ENCODE measurements at places on chromosomes 5 and 9.
A peak's percentile ranks its signal among the peaks of the same experiment; 100 is the strongest.

DNA sequence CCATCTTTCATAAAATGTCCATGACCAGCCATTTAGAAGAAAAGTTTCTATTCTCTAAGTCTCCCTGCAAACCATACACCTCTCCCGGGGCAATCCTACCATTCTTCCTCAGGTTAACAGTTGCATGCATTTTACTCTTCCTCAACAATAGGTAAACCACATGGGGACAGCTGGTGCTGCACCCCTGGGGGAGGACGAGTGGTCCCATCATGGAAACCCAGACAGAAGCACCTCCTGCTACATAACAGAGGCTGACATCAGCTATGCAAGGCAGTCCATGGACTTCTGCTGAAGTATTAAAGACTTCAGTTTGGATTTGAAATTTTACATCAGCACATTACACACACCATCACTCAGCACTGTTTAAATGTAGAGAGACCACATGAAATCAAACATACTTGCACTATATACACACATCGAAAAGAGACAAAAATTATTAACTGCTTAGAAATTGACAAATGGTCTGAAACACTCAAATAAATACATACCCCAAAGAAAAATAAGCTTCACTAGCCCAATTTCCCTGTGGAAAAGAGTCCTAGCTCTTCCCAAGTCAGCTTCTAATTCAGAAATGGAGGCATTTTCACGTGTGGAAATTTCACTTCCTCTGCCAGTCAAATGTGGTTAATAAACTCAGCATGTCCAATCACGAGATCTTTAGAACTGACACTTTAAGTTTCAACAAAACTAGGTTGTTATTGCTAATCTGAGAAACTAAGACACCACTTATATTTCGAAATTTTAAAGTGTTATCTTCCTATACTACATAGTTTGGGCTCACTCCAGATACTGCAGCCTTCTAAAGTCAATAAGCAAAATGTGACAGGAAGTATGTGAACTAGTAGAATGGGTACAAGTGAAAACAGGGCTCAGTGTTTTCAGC is 173.4 kb downstream of the ROR2 start:
- DNase-seq = no peak

DNA sequence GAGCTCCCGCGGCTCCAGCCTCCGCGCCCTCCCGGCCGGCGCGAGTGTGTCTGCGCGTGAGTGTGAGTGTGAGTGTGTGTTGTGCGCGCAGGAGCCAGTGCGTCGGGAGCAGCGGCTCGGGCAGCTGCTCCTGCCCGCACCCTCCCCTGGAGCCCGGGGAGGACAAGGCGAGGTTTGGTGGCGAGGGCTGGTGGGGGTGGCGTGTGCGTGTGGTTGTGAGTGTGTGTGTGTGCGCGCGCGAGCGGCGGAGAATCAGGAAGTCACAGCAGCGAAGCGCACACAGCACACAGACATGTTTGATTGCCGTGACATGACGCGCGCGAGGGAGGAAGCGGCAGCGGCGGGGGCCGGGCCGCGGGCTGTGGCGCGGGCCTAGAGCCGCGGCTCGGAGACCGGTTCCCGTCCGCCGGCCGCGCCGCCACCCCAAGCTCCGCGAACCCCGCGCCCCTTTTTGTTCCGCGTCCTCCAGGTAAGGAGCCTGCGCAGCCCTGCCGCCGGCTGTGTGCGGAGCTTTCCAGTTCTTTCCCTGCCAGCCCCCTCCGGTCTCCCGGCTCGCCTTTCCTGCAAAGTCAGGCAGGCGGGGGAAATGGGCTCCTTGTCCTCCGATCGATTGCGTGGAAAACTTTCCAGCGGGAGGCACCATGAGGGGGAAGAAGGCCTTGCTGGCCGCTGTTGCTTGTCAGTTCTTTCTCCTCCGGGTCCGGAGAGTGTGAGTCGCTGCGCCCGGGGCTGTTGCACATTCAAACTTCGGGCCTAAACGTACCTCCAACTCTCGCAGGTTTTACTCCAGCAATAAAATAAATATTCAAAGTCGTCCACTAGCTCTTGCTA is 2.4 kb downstream of the SMARCA2 start:
- DNase-seq = peak; percentile 70

GRCh38 chr9:135736272-135736978 is 34.4 kb downstream of the KCNT1 start:
- no peak for DNase-seq

DNA sequence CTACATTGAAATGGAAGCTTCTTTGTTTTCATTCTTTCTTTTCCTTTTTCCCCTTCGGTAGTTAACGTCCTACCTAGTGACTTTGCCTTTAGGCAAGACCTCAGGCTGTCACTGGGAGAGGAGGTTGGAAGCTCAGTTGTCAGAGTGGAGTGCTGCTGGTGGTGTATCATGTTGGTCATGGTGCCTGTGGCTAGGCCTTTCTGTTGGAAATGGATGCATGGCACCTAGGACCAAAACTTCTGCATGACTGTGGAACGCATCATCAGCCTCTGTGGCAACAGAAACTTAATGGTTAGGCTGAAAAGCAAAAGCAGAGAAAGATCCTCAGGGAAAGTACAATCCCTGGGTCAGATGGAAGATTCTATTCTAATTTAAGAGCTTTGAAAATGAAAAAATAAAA is 57.9 kb downstream of the OSTF1 start:
- no peak for DNase-seq

DNA sequence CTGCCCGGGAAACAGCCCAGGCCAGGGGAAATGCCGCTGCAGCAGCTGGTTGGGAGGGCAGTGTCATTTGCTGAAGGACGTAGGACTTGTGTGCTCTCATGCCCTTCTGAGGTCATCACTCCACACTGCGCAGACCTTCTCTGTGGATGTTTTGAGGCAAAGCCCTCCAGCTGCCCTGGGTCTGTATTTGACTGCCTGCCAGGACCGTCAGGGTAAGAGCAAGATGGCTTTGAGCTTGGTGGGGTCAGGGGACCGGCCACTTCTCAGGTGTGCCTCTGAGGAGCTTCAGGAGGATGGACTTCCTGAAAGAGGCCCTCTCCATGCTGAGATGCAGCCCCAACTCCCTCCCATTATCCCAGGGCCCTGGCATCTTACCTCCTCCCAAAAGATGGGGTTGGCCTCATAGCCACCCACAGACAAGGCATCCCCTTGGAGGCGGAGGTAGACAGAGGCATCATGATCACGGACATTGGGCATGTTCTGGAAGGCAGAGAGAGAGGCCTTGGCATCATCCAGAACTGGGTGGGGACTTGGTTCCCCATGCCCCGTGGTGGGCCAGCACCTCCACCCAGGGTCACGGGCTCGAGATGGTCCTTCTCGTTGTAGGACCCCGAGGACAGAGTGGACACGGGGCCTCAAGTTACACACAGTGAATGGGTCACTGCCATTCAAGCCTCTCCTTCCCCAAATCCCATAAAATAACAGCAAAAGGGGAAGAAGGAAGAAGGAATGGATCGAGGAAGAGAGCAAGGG is 19.4 kb downstream of the SARDH start:
- DNase-seq = no peak

- peak; percentile 39 for DNase-seq
Measured at GRCh38 chr9:112380102-112380824, at the start of gene HSDL2. HSDL2 (plus strand) TSS chr9:112380108; CDS start chr9:112380164, 56 bp downstream.

GRCh38 chr5:1958211-1959010 is 75.7 kb upstream of the IRX4 start:
- DNase-seq = no peak

DNA sequence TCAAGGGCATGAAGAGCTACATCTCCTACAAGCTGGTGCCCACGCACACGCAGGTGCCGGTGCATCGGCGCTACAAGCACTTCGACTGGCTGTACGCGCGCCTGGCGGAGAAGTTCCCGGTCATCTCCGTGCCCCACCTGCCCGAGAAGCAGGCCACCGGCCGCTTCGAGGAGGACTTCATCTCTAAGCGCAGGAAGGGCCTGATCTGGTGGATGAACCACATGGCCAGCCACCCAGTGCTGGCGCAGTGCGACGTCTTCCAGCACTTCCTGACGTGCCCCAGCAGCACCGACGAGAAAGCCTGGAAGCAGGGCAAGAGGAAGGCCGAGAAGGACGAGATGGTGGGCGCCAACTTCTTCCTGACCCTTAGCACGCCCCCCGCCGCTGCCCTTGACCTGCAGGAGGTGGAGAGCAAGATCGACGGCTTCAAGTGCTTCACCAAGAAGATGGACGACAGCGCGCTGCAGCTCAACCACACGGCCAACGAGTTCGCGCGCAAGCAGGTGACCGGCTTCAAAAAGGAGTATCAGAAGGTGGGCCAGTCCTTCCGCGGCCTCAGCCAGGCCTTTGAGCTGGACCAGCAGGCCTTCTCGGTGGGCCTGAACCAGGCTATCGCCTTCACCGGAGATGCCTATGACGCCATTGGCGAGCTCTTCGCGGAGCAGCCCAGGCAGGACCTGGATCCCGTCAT is 1.4 kb downstream of the SNX18 start:
- DNase-seq = no peak

DNA sequence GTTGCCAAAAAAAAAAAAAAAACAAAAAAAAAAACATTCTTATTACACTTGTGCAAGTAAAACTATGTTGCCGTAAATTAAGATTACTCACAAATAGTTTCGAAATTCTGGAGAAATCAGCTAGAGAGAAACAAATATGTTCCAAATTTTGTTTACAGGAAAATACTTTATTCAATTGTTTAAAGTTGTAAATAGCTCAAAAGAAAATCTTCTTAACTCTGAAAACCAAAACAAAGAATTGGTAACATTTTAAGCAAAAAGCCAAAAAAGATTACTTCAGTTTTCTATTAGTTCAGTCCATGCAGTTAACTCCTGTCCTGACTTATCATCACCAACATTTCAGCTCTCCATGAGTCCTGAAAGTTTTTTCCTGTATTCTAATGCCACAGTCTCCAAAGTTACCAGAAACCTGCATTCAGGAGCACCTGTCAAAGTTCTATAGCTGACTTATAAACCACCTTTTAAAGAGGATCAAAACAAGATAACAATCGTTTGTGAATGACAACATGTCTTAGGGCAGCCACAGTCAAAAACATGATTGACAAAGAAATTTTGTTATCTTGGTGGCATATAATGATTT is 194.1 kb downstream of the RANBP17 start:
- DNase-seq = no peak

DNA sequence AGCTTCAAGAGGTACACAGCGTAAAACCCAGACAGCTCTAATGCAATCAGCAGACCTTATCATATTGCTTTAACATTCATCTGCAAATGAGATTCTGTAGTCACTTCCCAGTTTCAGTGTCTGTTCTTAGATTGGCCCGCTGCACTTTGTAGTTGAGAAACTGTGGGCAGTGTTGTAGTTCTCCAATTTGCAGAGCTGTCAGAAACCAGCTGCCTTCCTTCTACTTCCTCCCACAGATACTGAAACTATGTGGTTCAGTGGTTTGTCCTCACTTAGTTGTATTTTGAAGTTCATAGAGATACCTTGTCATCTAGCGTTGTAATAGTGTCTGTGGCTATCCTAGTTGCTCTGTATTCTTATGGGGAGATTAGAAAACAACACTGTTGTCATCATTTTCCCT is 39.6 kb upstream of the TRIM36 start:
- DNase-seq = peak; percentile 32

DNA sequence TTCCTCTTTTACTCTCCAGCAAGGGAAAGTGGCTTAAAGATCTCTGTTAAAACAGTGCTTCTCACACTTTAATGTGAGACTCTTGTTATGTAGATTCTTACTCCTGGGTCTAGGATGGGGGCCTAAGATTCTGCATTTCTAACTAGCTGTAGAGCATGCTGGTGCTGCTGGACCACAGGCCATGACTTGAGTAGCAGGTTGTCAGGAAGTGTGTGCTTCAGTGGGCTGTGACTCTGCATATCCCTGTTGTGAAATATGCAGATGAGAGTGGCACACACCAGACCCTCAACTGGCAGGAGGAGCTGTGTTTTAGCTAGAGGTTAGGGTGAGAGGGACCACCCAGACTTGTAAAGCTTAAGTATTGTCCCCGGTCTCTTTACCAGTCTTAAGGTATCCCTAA is 191.1 kb upstream of the DMRT1 start:
- DNase-seq = no peak

DNA sequence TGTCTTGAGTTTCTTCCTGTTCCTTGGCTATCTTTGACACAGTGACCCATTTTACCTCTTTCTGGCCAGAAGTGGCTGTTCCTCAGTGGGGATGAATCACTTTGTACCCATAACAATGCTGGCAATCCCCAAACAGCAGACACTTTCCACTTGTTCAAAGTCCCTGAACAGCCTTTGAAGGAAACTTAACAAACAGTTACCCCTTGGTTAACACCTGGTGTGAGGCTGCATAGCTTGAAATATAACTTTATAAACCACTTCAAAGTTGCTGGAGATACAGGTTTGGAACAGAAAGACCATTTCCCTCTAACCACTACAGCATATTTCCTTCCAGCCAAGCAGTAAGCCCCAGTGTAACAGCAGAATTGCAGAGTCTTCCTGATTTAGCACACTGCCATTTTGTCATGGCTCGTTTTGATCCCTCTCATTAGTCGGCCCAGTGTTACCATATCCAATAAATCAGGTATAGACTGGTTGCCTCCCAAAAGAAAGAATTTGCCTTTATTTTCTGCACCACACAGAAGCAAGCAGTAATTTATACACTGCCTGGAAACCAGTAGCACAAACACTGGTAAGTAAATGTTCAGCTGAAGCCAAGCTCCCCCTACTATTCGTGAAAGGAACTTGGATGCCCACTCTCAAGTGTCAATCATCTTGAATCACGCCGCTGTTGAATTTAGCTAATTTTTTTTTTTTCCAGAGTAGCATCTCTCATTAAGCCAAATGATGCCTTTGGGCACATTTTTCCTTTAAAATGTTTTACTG is 225.9 kb downstream of the PIK3R1 start:
- DNase-seq = no peak

DNA sequence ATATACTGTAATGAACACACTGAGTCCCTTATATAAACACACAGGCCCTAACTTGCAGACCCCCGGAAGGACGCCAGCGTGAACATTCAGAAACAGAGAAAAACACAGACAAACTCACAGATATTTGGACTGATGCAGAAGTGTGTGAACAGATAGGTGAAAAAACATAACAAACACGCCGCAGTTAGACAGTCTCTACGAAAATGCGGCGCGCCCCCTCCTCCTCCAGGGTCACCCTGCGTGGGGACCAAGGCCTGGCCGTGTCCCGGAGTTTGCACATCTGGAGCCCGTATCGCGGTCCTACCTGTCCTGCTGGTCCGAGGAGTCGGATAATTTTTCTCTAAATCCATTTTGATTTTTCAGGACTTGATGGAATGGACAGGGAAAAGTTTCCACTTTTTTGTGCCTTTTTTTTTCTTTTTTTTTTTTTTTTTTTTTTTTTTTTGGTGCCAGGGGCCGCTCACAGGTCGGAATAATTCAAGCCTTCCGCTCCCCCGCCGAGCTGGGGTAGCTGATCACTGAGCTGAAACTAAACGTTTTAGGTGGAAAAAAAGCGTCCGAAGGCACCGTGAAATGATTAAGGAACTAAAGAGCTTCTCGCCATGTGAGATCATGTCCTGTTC is at the start of gene PAX5:
Gene PAX5, minus strand, starts transcription at position 587 of the 623 bp plus-strand sequence. Its CDS starts 237 bp downstream, at position 350.
- no peak for DNase-seq

DNA sequence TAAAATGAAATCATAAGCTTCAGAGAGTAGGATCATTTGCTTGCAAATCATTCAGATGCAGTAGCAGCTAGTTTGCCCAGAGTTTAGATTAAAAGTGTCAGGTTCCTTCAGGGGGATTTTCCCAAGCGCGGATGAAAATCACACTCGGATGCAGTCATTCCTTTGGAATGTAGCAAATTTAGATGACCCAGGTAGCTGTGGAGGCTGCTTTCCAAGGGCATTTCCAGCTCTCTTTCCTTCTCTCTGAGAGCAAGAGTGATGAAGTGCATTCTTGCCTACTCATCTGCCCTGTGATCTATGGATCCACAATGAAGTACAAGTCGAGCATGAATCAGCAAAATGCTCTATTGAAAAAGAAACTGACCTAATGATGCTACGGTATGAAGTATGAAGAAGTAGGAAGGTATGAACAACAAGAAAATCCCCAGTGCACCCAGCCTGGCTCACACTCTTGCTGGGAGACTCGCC is 200.2 kb downstream of the PLK2 start:
- no peak for DNase-seq

Data from stimulated activated CD4-positive, alpha-beta T cell treated with anti-CD3 and anti-CD28 coated beads, Interleukin-2, amount 100 ng/mL, for 24 hours (primary cell).